ENCODE measurements at places on chromosomes 6 and 20.

- no peak for DNase-seq
These were observed 538.6 kb upstream of the JARID2 start for GRCh38 chr6:14707276-14707675.

DNA sequence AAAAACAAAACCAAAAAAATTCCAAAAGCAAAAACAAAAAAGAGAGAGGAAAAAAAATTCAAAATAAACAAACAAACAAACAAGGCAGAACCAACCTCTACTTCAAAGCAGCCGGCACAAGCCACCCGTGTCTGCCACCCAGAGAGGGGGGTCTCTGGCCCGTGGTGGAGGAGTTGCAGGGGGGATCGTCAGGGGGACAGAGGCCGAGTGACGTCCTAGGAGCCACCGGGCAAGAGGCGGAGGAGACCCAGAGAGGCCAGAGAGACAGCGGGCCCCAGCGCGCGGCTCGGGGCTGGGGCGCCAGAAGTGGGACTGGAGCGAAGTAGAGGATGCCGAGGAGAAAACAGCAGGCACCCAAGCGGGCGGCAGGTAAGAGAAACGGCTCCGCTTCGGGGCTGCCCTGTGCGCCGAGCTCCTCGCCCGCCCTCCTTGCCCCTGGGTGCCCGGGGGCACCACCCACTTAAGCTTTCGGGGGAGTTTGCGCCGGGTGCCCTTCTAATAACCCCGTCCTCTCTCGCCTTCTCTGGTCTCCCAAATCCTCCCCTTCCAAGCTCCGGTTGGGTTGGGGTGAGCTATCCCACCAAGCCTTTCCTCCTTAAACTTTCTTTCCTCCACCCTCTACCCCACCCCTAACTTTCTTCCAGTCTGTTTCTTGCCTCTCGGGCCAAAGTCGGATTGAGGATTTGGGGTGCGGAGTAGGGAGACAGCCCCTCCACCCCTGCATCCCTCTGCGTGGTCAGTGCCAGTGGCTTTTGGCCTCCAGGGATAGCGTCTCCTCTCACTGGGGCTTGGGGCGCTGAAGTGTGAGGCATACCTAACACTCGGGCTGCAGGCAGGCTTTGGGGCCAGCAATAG is 1.0 kb downstream of the TSHZ2 start:
- DNase-seq, result no peak

DNA sequence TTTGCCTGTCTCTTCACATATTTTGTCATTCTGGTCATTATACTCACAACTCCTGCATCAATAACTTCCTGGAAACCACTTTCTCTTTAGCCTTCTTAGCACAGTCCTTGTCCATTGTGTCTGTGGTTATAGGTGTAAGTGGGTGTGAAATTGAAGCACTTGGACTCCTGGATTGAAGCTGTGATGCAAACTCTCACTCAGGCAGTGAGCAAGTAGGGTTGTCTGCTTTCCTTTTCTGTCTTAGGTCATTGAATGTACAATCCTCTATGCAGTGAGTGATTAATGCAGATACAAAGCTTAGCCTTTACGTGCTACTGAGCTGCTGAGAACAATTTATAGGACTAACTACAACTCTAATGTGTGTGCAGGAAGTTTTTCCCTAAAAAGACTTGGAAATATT is 54.8 kb downstream of the ADGRB3 start:
- DNase-seq, result no peak

- DNase-seq, result no peak
These were observed 284.9 kb upstream of the TBX18 start for GRCh38 chr6:85049282-85049681.

DNA sequence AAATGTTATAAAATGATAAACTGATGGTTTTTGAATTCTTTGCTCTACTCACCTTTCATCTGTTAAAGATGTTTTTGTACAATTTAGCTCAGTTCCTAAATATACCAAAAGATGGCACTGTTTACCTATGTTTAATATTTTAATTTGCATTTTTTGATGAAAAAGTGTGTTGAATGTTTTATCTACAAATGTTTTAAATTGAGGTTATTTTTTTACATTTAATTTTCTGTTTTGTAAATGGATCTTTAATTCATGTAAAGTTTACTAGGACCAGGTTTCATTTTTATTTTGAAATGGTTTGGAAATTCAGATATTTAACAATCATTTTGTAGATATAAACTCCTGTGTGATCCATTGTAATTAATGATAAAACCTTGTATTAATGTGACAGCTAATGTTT is 30.0 kb downstream of the CDKAL1 start:
- DNase-seq, result peak; percentile 37

GRCh38 chr6:113954653-113955052 is 16.3 kb downstream of the HDAC2 start:
- no peak for DNase-seq

GRCh38 chr20:58078741-58079522 is 149.5 kb downstream of the ANKRD60 start:
- peak; percentile 60 for DNase-seq

DNA sequence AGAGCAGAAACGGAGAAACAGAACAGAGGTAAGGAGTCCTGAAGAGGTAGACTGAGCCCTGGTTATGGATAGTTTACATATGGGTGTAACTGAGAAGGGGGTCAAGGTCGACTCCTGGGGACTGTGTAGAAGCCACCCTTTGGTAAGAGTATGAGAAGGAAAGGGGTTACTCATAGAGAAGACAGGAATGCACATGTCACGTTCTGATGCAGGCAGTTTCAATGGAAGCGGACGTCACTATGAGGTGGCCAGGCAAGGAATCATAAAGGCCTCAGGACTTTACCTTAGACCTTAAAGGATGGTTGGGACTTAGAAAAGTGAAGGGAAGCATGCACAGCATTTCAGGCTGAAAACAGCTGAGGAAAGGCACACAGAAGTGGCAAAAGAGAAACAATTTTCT is 25.1 kb downstream of the RGS17 start:
- no peak for DNase-seq

GRCh38 chr20:63957004-63957689 is 931 bp upstream of the UCKL1 start:
- peak; percentile 80 for DNase-seq

DNA sequence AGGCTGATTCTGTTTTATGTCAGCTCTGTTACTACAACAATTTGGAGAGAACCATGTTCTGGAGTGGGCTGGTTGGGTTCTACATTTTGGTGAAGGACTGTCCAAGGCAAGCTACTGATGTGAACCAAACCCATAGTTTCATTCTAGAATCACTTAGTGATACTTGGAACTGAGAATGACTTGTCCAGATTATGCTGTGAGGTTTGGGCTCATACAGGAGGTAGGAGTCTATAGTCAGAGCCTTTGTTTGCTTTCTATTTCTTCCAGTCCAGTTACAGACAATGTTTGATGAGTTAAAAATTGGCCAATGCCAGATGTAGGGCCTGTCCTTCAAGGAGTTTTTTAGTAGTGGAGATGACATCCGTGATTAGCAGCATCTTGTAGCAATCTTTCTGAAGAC is 97.9 kb downstream of the LRRC1 start:
- DNase-seq, result no peak

DNA sequence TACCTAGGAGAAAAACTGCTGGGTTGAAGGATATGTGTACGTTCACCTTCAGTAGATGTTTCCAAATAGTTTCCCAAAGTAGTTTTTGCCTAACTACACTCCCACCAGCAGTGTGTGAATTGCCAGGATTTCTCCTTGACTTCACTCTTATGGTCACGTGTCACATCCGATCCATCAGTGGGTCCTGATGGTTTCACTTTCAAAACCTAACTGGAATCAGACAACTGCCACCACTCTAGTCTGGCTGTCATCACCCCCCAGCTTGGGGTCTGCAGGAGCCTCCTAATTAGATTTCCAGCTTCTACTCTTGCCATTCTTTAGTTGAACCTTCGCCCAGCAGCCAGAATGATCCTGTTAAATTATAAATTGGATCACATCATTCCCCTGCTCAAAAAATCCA is 8.5 kb upstream of the SLC12A5 start:
- no peak for DNase-seq

GRCh38 chr6:3723966-3724365 is 27.5 kb downstream of the PXDC1 start:
- no peak for DNase-seq

DNA sequence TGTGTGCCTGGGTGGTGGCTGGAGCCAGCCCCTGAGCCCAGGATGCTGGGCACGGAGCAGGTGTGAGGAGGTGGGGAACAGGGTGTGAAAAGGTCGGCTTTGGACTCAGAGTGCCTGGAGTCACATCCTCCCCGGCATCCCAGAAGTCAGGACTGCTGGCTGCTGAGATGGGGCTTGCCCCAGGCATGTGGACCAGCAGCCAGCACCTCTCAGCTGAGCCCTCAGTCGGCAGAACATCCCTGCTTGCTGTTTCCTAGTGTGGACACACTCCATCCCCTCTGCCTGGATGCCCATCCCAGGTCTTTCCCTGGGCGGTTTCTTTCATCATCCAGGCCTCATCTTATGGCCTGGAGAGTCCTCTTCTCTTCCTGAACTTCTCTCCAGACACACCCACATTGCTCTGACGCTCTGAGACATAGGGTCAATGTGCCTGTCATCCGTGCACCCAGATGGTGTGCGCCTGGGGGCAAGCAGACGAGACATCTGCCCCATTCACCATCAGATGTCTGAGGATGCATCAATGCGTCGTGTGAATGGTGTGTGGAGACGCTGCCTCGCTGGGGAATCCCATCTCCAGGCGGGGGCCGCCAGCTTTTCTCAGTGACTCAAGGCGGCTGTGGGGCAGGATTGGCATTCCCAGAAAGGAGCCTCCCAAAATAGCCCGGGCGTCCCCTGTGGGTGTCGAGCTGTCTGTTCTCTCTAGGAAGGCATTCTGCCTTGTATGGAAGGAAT is 104.2 kb downstream of the SYCP2 start:
- no peak for DNase-seq

DNA sequence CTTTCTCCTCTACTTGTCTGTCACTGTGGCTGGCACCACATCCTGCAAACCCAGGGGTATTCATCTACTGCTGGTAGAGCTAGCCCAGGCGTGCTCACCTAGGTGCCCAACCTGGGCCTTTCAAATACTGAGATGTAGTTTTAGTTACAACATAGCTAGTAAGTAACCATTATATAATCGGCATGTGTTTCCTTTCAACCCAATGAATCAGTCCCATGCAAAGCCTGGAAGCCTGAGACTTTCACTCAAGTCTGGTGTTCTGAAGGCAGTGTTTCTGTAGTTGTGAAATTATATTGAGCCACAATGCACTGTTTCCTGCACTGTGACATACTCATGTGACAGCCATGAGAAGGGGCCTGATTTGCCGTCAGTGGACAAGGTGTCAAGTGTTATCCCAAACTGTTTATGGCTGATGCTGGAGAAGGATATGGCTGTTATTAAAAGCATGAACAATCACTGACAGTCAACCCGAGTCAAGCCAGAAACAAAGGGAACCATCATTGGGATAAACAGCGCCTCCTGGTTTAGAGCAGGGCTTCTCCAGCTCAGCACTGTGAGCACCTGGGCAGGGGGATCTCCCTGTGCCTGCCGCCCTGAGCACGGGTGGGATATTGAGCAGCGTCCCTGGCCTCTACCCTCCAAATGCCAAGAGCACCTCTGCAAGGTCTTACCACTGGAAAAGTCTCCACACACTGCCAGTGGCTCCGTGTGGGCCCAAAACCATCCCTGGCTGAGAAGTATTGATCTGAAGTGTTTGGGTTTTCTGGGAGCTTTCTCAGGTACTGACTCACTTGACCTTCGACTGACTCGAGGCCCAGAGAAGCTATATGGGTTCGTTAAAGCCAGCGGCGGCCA is 1.6 kb downstream of the PSMA7 start:
- DNase-seq, result peak; percentile 64

DNA sequence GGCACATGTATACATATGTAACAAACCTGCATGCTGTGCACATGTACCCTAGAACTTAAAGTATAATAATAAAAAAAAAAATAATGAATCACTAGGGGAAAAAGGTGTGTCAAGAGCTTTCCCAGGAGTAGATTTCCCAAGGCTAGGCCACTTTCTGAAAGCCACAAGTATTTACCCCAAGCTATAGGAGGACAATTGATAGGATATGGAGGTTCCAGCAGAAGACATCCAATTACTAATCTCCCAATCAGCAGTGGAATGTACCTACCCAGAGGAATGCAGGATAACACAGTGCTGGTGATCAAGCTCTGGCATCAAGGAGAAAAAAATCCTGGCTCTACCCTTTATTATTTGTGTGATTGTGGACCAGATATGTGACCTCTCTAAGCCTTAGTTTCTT is 562.7 kb downstream of the RFPL4B start:
- DNase-seq, result peak; percentile 65

DNA sequence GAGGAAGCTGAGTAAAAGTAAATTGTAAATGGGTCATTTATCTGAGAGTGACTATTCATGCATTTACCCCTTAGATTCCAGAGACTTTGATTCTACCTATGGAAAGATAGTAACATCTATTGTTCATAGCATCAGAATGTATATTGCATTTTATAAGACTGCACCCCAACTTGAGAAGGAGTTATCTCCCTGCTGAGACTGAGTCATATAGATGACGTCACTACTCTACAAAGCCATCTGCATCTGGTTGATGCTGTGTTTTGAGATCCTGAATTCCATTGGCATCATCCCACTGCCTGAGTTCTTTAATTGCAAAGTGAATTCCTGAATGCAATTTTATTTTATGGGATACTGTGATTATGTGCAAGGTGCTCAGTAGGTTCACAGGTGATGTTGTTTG is 444.0 kb upstream of the SLC35B3 start:
- peak; percentile 7 for DNase-seq

DNA sequence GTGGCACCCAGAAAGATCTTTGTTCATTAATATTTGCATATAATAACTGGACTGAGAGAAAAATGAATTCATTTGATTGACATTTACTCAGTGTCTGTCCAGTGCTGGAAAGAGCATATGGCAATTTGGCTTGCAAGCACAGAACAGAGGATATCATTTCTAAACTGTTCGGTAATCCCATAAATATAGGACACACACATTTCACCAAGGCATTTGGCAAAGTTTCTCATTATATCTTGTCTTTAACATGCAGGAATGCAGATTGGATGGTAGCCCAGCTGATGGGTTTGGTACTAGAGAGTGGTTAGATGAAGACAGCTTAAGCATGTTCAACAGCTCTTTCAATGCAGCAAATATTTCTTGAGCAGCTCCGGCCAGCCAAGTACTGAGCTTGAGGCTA is 259.2 kb downstream of the PRKN start:
- DNase-seq, result no peak

- no peak for DNase-seq
These were observed 78.3 kb downstream of the PERP start for GRCh38 chr6:138028893-138029292.

- DNase-seq, result no peak
These were observed 83.2 kb upstream of the FOXC1 start for GRCh38 chr6:1526398-1527072.

GRCh38 chr6:91438570-91438969 is 851.7 kb upstream of the MAP3K7 start:
- DNase-seq, result no peak

All from ELR (cell line).